ENCODE measurements at places on chromosomes 11 and 22. TPM values are rescaled to one million over a fixed set of nuclear protein-coding genes. Genes with fewer than 3 reads are reported as not detected.
A peak's percentile ranks its signal among the peaks of the same experiment; 100 is the strongest.

DNA sequence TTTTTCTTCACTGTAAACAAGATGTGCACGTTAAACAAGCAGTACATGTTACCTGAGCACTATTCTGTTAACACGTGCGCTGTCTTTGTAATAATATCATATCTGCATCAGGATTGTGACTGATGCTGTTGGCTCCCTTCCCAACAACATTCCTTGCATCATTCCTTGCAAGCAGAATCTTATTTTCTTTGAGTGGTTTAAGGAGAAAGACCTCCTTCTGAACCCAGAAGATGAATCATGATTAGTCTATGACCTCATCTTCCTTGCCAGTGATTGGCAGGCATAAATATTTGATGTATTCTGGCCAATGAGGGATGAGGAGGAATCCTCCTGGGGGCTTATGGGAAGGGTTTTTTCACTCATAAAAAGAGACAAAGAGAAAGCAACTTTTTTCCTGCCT lies 46.2 kb downstream of the C11orf71 start:
- peak; percentile 24 for DNase-seq

LRRC56 gene
- total RNA-seq: 2.2 TPM

ARHGAP8 gene
- total RNA-seq: 127 TPM

GRCh38 chr22:23401111-23401909 lies 178.8 kb downstream of the IGLL1 start:
- DNase-seq: no peak

- no peak for DNase-seq
These were observed 1858.3 kb upstream of the RAG2 start for GRCh38 chr11:38456371-38456770.

PRMT3 gene
- total RNA-seq: 24.0 TPM
